ENCODE measurements at places on chromosomes 4 and X. TPM values are rescaled to one million over a fixed set of nuclear protein-coding genes. Genes with fewer than 3 reads are reported as not detected.

DNA sequence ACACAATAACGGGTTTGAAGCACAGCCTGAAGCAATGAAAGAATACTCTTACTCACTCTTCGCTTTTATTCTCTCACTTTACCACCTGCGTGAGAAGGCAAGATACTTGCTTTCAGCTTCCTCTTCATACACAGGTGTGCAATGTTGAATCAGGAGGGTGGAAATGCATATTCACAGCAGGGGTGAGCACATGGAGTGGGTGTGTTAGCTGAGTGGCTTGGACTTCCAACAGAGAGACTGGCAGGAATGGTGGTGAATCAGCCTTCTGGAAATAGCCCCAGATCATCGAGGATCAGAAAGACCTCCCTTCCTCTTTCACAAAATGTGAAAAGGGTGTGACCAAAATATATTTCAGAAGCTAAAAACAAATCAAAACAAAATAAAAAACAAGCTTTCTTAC lies 521.2 kb downstream of the STIM2 start:
- no peak for DNase-seq

- no peak for DNase-seq
These were observed 15.1 kb upstream of the GK start for GRCh38 chrX:30637874-30638815.

DNA sequence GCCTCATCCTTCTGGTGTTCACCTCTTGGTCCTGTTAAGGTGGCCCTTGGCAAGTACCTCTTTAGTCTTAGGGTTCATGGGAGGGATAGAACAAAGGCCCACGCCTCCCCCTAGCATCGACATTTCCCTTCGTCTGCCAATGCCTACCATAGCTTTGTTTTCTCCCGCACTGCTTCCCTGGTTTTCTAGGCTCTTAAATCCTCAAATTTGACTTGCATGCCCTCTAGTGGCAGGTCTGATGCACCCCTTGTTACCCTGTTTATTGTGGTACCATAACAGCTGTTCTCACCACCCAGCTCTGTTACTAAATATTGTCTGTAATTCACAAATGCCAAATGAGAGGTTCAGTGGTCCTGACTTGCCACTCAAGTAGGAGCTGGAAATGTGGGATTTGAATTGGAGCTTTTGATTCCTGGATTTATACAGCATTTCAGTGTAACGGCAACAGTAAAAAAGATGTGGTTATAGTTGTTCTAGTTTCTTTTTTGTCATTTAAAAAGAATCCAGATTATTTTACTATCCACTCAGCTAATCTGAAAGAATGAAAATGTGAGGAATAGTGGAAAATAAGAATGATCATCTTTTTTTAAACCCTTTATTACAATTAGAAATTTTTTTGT lies 100.1 kb downstream of the REPS2 start:
- DNase-seq = peak; percentile 32

Gene CCKAR
- not detected for total RNA-seq

- DNase-seq = no peak
These were observed 150.9 kb downstream of the ENPP6 start for GRCh38 chr4:184066584-184067300.

Gene AGA
- 12.1 TPM for total RNA-seq

GRCh38 chr4:131488772-131489171 lies 1660.3 kb upstream of the PCDH10 start:
- no peak for DNase-seq

Gene UGT2B7
- total RNA-seq = not detected

GRCh38 chrX:154805696-154806091 lies 409 bp upstream of the MPP1 start:
- no peak for DNase-seq

- DNase-seq = peak; percentile 37
These were observed 35.9 kb upstream of the CXCL8 start for GRCh38 chr4:73704314-73705055.

DNA sequence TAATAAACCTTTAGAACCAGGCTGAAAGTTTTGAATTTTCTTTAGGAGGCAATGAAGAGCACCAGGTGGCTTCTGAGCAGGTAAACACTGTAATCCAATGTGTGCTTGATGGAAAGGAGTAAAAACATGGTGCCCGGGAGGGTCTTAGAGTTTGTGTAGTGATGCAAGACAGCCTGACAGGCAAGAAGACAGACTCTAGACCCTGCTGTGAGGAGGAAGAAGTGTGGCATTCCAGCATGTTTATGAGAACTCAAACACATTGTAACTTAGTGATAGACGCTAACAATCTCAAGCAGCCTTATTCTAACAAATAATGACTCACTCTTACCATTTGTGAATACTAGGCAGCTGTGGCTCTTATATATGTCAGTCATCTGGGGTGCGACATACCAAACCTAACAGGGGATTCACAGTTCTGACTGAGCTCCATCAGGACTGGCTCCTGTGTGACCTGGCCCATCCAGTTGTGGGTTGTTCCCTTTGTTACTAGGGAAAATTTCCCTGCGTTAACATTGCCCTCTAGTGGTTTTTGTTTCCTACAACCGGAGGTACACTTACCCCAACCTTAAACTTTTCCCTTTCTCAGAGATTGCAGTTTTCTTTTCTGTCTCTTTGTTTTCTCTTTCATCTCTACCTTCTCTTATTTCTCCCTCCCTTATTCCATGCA lies 53.8 kb downstream of the VSIG4 start:
- peak; percentile 68 for DNase-seq

DNA sequence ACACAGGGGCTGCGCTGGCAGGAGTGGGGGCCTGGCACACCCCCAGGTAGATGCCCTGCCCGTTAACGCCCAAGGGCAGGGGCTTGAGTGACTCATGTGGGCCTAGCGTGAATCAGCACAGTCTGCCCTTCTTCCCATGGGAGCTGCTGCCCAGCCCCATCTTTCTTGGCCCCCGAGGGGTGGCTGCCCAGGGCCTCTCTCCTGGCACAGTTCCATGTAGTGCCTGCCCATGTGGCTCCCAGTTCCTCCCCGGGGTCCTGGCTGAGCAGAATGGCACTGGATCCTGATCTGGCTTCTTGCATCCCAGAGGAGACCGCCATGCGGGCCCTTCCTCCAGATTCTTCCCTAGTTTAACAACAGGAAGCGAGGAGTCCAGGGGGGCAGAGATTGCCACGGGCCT lies 2.1 kb upstream of the AVPR2 start:
- no peak for DNase-seq

- no peak for DNase-seq
These were observed 1.1 kb upstream of the USP38 start for GRCh38 chr4:143183513-143184216.

GRCh38 chr4:122710434-122711308 lies 21.8 kb upstream of the BBS12 start:
- no peak for DNase-seq

Gene NHSL2
- total RNA-seq = 1.2 TPM

DNA sequence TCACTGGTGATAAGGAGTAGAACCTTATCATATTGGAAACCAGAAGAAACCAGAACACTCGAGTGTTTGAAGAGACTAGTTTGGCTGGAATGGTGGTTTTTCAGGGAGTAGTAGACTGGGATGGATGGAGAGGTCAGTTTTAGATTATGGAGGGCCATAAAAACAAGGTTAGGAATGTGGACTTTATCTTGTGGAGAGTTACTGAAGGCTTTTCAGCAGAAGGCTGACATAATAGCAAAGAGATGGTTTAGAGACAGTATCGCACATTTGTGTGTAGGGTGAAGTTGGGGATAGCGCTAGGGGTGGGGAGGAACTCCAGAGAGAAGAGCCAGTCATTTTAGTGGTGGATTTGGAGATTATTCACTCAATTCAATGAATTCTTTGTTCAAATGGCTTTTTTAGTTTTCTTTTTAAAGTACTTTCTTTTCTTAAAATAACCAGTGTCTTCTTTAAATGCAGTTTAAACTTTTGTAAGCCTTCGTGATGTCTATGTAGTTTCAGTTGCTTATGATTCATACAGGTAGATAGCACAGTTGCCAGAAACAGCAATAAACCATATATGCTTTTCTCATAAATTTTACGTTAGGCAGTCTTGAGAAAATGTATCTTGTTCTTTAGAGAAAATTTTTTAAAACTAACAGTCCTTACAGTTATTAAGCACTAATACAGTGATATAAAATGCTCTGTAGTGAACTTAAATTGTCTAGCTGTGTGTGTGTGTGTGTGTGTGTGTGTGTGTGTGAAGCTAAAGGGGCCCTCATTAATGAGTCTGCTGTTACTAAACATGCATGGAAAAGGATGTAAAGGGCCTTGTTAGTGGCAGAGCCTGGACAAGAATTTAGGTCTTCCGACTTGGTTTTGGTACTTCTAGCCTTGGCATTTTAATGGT lies 3.8 kb downstream of the ARHGAP10 start:
- no peak for DNase-seq

GRCh38 chr4:56953680-56954520 lies 23.5 kb downstream of the NOA1 start:
- no peak for DNase-seq

DNA sequence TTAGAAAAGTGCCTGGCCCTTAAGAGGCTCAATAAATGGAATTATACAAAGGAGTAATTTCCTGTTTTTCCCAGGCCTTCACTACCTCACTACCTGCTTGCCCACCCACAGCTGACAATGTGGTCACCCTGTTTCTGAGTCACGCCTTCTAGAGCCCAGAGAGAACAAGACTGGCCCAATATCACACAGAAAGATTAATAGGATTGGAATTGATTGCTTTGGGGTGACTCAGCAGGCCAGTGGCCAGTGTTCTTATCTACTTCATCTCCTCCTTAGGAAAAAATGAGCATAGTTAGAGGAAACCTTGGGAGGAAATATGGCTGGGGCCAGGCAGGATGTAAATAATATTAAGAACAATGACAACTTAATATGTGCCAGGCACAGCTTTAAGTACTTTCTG lies 4.5 kb upstream of the FGF16 start:
- DNase-seq = no peak

Gene MED12
- 54.5 TPM for total RNA-seq

GRCh38 chr4:173301518-173302201 lies 32.5 kb downstream of the HMGB2 start:
- DNase-seq = no peak

Gene MBTPS2
- 2.5 TPM for total RNA-seq

DNA sequence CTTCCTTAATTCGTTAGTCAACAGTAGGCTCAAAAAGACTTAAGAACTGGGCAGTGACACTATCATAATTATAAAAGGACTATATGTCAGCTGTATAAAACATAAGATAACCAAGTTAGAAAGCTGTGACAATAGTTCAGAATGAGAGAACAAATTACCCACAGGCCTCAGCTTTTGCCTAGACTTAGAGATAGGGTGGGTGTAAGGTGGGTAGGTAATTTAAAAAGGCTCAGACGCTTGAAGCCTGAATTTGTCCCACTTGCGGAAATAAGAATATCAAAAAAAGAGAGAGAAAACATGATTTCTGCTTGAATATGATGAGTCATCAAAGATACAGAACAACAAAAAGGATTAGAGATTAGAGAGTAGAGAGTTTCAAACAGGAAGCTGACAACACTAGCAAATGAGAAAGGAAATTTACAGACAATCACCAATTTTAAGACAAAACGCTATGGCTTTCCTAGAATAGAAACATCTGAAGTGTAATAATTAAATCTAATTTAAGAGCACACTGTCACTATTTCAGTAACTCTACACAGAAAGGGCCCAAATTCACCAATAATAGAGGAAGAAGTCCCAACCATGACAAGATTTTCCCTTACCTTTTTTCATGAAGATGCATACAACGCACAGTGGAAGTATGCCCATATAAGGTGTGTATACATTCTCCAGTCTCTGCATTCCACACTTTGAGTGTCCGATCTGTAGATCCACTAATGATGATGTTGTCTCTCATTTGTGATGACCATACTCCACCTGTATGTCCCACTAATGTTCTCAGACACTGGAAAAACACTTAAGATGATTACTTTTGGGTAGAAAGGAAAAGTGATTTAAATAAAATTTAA lies 208.1 kb downstream of the FBXW7 start:
- DNase-seq = no peak

DNA sequence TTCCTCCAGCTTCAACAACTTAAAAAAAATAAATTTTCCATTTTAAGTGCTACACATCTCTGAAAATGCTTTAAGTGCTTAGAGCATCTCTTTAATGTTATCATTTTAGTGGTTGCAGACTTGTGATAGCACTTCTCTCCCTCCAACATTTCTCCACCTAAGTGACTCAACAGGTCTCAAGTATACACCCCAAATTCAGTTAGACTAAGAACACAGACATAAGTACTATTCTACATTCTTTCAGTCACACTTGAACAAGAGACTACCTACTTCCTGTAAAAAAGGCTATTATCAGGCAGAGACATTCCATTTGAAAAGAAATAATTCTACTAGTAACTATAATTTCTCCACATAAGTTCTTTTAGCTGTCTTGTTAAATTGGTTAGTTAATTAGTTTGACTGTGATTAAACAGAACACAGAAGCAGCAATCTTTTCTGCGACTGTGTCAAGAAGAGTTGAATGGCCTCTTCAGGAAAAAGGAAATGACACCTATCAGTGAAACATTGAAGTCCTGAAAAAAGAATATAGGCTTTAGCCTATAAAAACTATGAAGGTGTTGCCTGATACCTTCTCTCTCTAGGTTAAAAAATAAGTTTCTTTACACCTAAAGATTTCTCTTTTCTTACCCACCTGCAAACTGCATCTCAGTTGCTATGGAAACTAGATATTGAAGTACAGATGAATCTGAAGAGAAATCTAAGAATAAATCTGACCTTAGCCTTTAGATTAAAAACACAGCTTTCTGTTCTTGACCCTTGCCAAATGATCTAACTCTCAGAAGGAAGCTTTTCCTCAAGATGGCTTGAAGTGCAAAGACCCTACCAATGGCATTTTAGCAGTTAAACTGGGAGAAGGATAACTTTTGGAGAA lies 18.0 kb downstream of the NAF1 start:
- DNase-seq = no peak

Gene STK26
- 34.1 TPM for total RNA-seq

- no peak for DNase-seq
These were observed 456.7 kb downstream of the GLUD2 start for GRCh38 chrX:121504153-121504552.

- no peak for DNase-seq
These were observed 105.1 kb upstream of the CPEB2 start for GRCh38 chr4:14897217-14897616.
